Stimulated activated CD4-positive, alpha-beta T cell treated with anti-CD3 and anti-CD28 coated beads, Interleukin-2, amount 100 ng/mL, for 48 hours (primary cell): ENCODE measurements at places on chromosomes 1 and 21.

GRCh38 chr1:107442551-107442950 lies 301.7 kb downstream of the NTNG1 start:
- no peak for DNase-seq

- DNase-seq: no peak
Measured at GRCh38 chr1:173717238-173717637, 2.5 kb downstream of the KLHL20 start.

DNA sequence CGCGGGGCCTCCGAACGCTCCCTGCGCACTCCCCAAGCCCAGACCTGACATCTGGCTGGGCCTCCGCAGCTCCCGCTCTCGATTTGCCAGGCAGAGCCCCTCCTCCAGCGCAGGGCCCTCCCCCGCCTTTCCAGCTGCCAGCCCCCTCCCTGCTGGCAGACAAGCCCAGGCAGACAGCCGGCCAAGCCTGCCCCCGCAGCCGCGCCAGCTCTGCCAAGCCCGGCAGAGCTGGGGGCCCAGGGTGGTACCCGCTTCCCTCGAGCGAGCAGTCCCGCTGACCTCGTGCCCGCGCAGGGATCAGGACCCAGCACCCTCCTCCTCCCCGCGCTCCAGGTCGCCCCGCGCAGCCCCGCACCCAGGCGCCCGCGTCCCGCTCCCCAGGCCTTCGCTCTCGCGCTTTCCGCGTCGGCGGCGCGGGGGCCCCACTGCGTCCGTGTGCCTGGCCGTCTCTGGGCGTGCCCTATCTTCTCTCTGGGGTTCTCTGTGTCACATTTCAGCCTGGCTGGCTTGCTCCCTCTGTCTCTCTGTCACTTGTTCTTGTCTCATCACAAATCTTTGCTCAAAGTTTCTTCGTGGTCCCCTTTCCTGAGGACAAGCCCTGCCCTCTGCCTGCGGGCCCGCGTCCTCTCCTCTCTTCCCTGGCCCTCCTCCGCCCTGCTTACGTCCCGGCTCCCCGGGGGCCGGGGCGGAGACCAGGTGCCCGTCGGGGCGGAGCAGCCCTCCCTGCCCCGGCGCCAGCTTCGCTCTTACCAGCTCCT lies 580 bp downstream of the INKA2 start:
- peak; percentile 24 for DNase-seq

DNA sequence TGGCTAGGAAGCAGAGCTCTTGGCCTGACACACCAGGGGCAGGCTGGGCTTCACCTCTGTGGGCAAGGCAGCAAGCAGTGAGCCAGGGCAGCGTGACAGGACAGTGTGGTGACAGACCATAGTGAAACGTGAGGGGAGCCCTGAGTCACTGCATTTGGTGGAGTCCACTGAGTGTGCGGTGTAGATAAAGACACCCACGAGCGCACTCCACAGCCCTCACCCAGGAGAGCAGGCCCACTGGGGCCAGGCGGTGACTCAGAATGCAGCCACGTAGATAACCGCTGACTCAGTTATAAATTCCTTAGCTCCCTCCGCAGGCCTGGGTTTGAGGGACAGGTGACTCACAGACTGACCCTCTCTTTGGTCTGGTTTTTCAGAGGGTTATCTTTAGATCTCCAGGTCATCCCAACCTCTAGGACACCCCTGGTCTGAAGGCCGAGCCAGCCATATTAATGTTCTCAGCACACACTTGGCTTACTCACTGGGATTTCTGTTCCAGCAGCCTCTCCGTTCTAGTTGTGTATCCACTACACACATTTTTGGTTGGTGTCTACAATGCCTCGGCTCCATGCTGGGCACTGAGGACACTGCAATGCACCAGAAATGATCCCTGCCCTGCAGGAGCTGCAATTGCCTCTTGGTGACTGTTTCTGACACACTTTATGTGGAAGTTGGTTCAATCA lies 90.2 kb upstream of the TSPAN2 start:
- DNase-seq: no peak

DNA sequence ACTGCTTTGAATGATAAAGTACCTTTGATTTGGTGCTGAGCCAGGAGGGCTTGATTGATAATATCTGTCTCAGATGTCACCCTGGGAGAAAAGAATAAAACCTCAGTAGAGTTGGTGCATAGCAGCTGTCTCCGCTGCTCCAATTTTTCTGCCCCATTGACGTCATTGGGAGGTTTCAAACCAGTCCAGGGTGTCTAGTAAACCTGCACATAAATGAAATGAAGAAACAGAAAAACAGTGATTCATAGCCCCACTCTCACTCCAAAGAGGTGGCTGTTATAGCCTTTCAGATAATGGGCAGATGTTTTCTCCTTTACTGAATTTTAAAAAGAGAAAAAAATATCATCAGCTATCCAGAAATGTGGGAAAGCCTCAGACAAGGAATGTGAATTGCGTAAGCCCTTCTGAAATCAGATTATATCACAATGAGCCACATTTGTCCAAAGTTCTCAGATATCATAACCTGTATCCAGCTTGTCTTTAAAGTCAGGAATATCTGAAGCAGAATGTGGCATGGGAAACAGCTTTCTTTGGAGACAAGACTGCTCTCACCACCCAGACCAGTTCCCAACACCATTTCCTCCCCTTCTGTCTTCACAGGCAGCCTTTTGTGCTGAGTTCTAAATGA lies 351.3 kb upstream of the SGIP1 start:
- peak; percentile 9 for DNase-seq

DNA sequence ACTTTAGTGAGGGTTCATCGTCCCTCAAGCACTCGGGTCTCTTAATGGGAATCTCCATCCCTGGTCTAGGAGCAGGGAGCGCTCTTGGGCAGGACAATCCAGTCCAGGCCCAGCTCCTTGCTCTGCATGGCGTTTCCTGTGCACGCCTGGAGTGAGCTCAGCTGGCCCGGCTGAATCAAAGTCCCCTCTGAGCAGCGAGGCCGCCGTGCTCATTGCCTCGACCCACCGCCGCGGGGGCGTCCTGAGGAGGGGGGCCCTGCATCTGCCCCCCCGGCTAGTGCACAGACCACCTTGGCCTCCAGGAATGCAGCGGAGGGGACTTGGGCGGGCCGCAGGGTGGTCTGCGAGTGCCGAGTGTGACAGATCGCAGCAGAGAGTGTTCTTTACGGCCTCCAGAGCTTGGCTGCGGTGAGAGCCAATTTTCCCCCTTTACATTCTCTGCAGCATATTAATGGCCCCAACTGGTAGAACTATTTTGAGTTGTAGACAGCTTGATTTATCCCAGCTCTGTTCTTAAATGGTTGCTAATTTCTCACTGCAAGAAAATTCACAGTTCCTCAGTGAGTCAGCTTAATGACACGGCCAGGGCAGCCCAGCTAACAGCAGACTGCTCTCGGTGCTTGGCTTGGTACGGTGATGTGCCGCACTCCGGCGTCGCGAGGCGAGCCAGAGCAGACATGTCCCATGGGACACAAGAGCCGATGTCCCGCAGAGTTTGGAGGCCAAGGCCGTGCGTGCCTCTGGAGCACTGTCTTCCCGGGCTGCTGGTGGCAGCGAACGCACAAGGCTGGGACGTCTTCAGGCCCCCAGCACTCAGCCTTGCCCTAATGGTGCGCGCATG lies 39.8 kb downstream of the SNAP47 start:
- DNase-seq: no peak

DNA sequence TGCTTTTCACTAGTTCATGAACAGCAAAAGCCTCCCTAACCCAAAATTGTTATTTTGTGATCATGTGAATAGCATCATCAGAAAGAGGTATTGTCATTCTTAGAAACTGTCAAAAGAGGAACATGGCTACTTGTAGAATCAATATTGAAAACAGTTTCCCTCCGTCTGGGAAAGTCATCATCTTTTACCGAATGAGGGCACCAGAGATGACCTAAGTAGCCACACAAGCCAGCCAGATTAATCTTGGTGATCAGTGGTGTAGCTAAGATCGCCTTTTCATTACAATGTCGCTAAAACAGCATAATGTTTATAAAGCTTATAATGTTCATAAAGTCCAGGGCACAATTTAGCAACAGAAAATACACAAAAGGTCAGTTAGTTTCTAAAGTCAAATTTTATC lies 136.1 kb downstream of the SIPA1L2 start:
- DNase-seq: no peak

- DNase-seq: no peak
Measured at GRCh38 chr1:116971965-116972673, 29.4 kb upstream of the CD101 start.

DNA sequence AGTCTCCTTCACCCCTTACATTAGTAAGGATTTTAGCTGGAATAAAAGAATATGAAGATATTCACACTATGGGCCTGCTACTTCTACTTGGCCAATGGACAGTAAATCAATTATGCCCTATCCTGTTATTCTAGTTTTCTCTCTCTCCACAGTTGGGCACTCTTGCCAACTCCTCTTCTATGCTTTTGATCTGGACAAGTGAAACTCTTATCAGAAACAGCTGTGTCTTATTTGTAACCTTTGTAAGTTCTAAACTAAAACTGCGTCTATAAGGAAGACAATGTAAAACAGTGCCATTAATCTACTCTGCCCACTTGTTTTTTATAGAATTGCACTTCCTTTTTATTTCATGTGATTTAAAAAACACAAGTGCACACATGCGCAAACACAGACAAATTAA lies 244.0 kb upstream of the DMRTA2 start:
- no peak for DNase-seq

GRCh38 chr1:242025681-242026080 lies 26.8 kb upstream of the MAP1LC3C start:
- DNase-seq: no peak

DNA sequence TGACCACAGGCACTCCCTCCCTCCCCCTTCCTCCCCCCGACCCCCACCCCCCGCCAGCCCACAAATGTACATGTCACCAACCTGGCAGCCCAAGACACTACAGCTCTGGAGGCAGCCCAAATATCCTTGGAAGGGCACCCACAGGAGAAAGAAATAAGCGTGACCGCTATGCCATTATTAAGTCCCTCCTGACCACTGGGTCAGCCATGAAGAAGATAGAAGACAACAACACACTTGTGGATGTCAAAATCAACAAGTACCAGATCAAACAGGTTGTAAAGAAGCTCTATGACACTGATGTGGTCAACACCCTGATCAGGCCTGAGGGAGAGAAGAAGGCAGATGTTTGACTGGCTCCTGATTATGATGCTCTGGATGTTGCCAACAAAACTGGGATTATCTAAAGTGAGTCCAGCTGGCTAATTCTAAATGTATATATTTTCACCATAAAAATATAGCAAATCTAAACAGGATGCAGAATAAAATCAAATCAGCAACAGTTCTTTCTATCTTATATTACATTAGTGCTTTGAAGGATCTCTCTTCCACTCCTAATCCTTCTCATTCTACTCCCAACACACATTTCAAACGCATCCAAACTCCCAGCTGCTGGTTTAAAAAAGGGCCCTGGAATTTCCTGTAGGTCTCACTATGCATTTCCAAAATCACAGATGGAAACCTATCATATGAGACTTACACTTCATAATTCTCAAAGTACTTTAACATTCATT lies 77.4 kb upstream of the SLFNL1 start:
- DNase-seq: no peak

DNA sequence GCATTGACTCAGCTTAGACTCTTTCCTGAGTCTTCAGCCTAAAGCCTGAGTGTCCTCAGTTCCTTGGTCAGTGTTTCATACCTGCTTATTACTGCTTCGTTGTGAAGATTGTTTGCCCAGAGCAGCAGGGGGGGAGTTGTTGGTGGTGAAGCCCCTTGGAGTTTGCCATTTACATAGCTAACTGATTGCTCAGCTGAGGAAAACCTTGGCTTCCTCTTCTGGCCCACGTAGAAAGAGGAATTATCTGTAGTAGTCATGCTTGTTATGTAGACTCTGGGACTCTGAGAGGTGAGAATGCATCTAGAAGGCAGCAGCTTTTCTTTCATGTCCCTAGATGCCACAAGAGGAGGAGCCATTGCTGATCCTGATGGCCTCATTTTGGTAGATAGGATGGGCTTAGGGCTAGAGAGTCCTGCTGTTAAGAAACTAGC lies 125.9 kb downstream of the MAST2 start:
- no peak for DNase-seq

GRCh38 chr1:234238060-234238459 lies 135.2 kb upstream of the COA6 start:
- DNase-seq: no peak

- no peak for DNase-seq
Measured at GRCh38 chr1:16922885-16923431, 1.2 kb downstream of the CROCC start.
